ENCODE measurements at places on chromosomes 1 and 21.
A peak's percentile ranks its signal among the peaks of the same experiment; 100 is the strongest.

- peaks cover 10% of the 10 kb centered on the region for H3K27me3 ChIP-seq
- no peak overlapping the region for H3K4me3 ChIP-seq
- H3K4me1 ChIP-seq: no peaks in the 10 kb centered on the region
- no peak overlapping the region for H3K27ac ChIP-seq
- H3K36me3 ChIP-seq: peaks cover 7% of the 10 kb centered on the region
Observed at GRCh38 chr1:172916116-172916515, 134.6 kb downstream of the TNFSF18 start.

DNA sequence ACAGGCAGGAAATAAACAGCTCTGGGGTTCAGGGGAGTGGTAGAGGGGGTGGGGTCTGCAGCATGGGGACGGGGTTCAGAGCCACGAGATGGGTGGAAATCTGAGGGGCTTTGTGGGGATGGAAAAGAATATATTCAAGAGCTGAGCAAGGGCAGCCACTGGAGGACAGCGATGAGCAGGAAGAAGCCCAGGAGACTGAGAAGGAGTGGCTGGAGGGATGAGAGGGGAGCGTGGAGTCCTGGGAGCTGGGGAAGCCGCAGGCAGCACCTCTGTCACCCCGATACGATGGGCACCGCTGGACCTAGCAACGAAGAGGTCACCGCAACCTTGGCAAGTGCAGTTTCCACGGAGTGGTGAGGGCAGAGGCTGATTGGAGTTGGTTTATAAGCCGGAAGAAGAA, 10.0 kb upstream of the KCNAB2 start:
- peak overlapping the region; percentile 62 for H3K27ac ChIP-seq
- no peak for DNase-seq
- peaks cover 46% of the 10 kb centered on the region for H3K36me3 ChIP-seq
- H3K4me3 ChIP-seq: no peak overlapping the region
- H3K4me1 ChIP-seq: peaks cover 64% of the 10 kb centered on the region

- H3K27ac ChIP-seq: no peak overlapping the region
- H3K4me3 ChIP-seq: no peak overlapping the region
- no peaks in the 10 kb centered on the region for H3K36me3 ChIP-seq
- H3K27me3 ChIP-seq: peaks cover 34% of the 10 kb centered on the region
Observed at GRCh38 chr1:180939711-180940103, 27.0 kb downstream of the KIAA1614 start.

DNA sequence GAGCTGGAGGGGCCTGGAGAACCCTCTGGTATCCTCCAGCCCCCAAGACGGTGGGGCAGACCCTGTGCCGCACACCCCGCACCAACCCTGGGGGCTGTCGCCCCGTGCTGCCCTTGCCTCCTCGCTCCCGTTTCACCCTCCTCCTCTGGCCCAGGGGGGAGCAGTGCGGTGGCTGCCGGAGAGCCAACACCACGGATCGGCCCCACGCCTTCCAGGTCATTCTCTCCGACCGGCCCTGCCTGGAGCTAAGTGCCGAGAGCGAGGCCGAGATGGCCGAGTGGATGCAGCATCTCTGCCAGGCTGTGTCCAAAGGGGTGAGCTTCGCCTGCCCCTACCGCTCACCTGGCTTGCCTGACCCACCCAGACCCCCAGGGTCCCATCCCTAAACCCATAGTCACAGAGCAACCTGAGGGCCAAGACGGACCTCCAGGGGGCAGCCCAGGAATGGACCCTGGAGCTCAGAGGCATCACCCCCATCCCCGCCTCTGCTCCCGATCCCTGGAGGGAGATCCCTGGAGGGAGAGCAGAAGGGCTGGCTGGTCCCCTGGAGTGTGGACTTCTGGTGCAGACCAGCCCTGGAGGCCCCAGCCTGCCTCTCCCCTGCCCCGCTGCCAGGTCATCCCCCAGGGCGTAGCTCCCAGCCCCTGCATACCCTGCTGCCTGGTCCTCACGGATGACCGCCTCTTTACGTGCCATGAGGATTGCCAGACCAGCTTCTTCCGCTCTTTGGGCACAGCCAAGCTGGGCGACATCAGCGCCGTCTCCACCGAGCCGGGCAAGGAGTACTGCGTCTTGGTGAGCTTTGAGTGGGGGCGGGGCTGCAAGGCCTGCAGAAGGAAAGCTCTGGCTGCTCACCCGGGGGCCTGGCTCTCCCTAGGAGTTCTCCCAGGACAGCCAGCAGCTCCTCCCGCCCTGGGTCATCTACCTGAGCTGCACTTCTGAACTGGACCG, 4.0 kb upstream of the SLC25A34 start:
- H3K27ac ChIP-seq: no peak overlapping the region
- H3K36me3 ChIP-seq: peaks cover 16% of the 10 kb centered on the region
- H3K4me3 ChIP-seq: no peak overlapping the region
- no peaks in the 10 kb centered on the region for H3K27me3 ChIP-seq
- no peak for DNase-seq

- peaks cover 29% of the 10 kb centered on the region for H3K27me3 ChIP-seq
- peaks cover 3% of the 10 kb centered on the region for H3K36me3 ChIP-seq
- H3K4me3 ChIP-seq: no peak overlapping the region
- DNase-seq: no peak
Observed at GRCh38 chr1:229059671-229060539, 211.0 kb upstream of the RAB4A start.

- DNase-seq: no peak
- no peak overlapping the region for H3K4me3 ChIP-seq
- H3K4me1 ChIP-seq: no peaks in the 10 kb centered on the region
- no peaks in the 10 kb centered on the region for H3K27me3 ChIP-seq
- no peak overlapping the region for H3K27ac ChIP-seq
- H3K36me3 ChIP-seq: no peaks in the 10 kb centered on the region
Observed at GRCh38 chr1:59553371-59553770, 256.5 kb downstream of the FGGY start.

DNA sequence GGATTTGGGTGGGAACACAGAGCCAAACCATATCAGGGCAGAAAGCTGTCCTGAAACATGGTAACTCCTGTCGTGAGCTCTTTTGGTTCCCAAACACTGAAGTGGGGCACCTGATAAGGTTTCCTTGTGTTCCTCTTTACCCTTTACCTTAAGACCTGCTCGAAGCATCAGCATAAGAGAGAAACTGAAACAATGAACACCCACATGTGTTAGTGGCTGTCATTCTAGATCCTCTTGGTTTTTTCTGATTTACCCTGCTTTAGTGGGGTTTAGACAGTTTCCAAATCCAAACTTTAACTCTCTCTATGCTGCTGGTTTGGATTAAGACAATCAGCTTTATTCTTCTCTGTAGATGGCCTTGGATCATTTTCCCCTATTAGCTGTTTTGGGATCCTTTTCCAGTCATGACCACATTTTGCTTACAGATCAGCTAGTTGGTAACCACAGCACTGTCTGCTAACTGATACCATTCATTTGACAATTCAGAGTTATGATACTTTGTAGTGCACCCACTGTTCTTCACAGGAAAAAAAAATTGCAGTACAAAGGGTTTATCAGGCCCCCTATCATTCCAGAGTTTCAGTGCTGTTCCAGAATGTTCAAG, 975 bp upstream of the MNDA start:
- peaks cover 2% of the 10 kb centered on the region for H3K4me1 ChIP-seq
- no peak for DNase-seq
- peaks cover 4% of the 10 kb centered on the region for H3K27me3 ChIP-seq
- peaks cover 1% of the 10 kb centered on the region for H3K36me3 ChIP-seq
- no peak overlapping the region for H3K4me3 ChIP-seq

DNA sequence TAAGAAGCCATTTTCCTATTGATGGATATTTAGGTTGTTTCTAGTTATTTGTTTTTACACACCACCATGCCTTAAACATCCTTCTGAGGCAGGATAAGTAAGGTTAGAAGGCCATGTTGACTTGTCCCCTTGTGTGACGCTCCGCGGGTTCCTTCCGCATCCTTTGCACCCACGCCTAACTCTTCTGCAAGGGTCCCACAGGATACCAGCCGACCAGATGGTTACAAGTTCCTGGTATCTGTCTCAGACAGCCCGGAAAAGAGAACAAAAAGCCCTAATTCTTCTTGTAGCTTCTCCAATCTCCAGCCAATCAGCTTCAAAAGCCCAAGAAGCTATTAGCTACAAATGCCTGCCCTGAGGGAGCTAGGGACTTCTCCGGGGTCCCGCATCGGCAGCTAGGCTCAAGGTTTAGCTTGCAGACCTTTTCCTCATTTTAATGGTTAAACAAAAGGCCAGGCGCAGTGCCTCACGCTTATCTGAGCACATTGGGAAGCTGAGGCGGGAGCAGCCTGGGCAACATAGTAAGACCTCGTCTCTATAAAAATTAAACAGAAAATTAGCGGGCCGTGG, 4.9 kb upstream of the OTUD3 start:
- peaks cover 8% of the 10 kb centered on the region for H3K4me1 ChIP-seq
- H3K4me3 ChIP-seq: no peak overlapping the region
- DNase-seq: no peak
- peaks cover 33% of the 10 kb centered on the region for H3K27me3 ChIP-seq
- no peak overlapping the region for H3K27ac ChIP-seq
- no peaks in the 10 kb centered on the region for H3K36me3 ChIP-seq

DNA sequence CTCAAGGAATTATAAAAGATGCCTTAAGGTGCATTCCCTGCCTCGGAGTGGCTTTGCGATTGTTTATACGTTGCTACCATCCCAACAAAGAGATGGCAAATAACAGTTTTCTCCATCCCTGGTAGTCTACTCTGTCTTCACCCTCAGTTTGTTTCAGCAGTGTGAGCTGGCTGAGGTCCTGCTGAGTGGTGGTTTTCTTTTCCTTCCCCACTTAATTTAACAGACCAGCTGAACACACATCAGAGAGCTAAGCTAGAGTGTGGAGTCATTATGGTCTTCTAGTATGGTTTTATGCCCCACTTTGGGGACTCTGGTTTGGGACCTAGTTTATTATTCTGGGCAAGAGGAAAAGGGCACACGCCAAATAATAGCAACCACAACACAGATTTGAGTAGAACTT, 2.2 kb downstream of the PIGV start:
- peaks cover 30% of the 10 kb centered on the region for H3K36me3 ChIP-seq
- H3K27ac ChIP-seq: peak overlapping the region; percentile 100
- H3K4me3 ChIP-seq: peak overlapping the region; percentile 78
- no peak for DNase-seq
- peaks cover 4% of the 10 kb centered on the region for H3K27me3 ChIP-seq

- H3K27ac ChIP-seq: no peak overlapping the region
- H3K4me3 ChIP-seq: no peak overlapping the region
- no peak for DNase-seq
- no peaks in the 10 kb centered on the region for H3K4me1 ChIP-seq
- no peaks in the 10 kb centered on the region for H3K27me3 ChIP-seq
Observed at GRCh38 chr1:220430059-220430458, 97.9 kb upstream of the MARK1 start.

- no peak for DNase-seq
- no peak overlapping the region for H3K27ac ChIP-seq
- no peak overlapping the region for H3K4me3 ChIP-seq
- no peaks in the 10 kb centered on the region for H3K36me3 ChIP-seq
- no peaks in the 10 kb centered on the region for H3K4me1 ChIP-seq
Observed at GRCh38 chr1:238345837-238346236, 455.1 kb upstream of the ZP4 start.

DNA sequence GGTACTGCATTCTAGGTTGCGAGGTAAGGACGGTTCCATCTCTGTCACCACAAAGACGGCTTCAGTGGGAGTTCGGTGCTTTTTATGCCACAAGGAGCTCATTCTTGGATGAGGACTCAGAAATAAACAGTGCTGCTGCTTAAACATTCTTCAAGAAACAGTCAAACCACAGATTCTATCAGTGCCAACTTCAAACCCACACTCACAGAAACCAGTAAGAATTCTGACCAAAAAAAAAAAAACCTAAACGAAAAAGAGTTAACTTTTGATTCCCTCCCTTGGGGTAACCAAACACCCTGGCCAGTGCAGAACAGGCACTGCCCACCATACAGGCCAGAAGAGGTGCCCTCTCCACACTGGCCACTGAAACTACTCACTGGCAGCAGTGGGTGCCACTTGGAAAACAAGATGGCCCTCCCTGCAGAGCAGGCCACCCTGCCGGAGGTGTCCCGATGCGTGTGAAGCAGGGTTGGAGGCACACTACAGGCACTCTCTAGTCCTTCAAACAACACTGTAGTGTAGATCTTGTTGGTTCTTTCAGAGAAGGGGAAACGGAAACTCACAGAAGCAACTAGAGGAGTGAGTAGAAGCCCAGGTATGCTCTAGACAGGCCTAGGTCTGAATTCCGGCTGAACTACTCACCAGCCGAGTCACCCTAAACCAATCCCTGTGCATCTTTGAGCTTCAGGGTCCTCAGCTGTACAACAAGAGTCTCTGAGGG, 87.3 kb upstream of the TLR5 start:
- peak overlapping the region; percentile 2 for H3K4me3 ChIP-seq
- H3K27me3 ChIP-seq: peaks cover 4% of the 10 kb centered on the region
- peak; percentile 48 for DNase-seq

DNA sequence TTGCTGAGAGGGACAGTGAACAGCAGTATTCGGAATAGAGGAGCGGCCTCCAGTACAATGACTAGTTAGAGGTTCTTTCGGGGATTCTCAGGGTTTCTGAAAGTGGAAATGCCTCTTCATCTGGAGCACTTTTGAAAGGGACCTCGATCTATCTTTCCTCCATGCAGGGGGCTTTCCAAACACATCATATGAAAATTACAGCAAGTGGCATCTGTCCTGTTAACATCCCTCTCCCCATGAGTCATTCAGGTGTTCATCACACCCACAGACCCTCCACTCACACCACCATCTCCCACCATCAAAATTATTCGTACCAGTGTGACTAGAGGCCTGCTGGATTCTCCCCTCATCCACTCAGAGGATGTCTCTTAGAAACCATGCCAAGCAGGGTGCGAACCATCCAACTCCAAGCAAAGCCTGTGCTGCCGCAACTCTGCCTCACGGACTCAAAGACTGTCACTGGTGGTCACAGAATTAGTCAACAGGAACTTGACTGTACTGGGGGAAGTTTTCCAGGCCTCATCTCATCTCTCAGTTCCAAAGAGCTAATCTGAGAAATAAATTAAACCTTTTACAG, 211.1 kb downstream of the MRPL39 start:
- no peak overlapping the region for H3K4me3 ChIP-seq
- H3K4me1 ChIP-seq: peaks cover 6% of the 10 kb centered on the region
- H3K27me3 ChIP-seq: peaks cover 3% of the 10 kb centered on the region
- DNase-seq: peak; percentile 32

DNA sequence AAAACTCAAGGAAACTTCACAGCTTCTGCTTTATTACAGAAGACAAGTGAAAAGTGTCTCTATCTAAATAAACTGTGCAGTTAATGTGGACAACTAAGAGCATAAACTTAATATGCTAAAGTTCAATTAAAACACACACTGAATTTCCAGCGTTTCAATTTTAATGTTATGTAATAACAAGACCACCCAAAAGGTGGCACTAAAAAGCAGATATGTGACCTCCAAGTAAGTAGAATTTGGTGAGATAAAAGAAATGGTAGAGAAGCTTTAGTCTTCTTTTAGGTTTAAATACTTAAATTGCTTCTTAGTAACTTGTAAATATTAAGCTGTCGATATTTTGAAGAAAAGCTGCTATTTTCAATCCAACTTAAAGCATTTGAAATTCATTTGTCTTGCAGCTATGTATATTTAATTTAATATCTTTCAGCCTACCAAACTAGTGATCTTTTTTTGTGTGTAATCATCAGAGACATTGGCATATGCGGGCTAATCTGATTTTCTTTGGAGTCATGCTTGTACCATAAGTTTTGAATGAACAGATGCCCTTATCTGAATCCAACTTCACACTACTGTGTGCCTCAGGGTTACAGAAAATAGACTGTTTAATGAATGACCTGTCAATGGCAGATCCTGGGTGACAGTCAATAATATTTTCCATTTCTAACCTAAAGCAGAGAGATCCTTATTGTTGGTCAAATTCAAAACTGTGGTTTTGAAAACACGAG, 36.5 kb upstream of the ADAMTS1 start:
- no peaks in the 10 kb centered on the region for H3K4me1 ChIP-seq
- H3K27me3 ChIP-seq: no peaks in the 10 kb centered on the region
- no peak overlapping the region for H3K27ac ChIP-seq
- DNase-seq: no peak
- H3K4me3 ChIP-seq: no peak overlapping the region
